Stimulated activated CD8-positive, alpha-beta memory T cell treated with anti-CD3 and anti-CD28 coated beads, Interleukin-4, amount 100 ng/mL, for 1 hour (primary cell): ENCODE measurements at places on chromosomes 2 and 18.

GRCh38 chr18:75185460-75185859 is 23.5 kb downstream of the PTGR3 start:
- DNase-seq: no peak

GRCh38 chr2:12131975-12132374 is 385.5 kb downstream of the LPIN1 start:
- no peak for DNase-seq

GRCh38 chr2:5729416-5729815 is 37.2 kb downstream of the SOX11 start:
- DNase-seq: no peak

DNA sequence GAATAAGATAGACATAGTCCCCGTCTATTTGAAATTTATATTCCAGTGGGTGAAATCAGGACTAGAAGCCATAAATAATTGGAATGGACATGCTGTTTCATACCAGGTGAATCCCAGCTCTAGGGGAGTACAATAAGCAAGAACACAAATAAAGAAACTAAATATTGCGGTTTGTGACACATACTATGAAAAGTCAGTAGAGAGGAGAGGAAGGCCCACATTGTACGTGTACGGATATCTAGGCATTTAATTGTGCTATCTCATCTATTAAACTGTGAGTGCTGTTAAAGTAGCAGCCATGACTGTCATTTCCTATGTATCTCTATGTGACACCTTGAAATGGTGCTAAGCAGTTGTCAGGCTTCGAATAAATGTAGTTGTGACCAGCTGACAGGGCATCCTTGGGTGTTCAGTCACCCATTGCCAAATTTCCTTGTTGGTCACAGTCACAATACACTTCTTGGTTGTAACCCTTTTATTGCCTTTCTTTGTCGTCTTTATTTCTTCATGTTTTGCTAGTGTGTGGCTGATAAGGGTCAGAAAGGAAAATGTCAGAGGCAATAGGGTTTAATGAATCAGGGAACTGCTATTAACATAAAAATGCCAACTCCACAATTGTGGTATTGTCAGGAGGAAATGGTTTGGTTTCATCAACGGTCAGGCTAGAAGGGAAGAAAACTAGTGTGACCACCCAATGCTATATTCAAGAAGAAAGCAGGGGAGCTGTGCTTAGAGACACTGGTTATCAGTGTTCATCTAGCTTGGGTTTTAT is 31.5 kb downstream of the CPO start:
- no peak for DNase-seq

- no peak for DNase-seq
Observed at GRCh38 chr2:178477443-178478129, 814 bp downstream of the FKBP7 start.

DNA sequence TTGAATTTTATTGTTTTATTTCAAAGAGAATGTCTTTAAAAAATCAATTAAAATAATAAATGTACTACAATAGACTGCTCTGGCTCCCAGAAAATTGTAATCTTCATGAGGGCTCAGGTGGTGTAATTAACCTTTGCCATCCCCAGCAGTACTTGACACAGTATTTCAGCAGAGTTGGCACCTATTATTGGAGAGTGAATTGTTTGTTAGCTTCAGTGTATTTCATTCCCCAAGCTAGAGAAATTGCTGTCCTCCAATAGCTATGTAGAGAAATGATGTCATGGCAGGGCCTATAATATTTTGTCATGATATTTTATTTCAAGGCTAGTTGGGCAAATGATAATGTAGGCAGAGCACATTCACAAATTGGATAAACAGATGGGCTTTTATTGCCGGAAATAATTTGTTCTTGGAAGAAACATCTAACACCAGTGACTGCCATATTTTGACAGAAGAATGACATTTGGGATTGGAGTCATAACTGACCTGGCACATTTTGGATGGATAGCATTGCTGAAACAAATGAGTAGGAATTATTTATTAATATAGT is 712.0 kb upstream of the NXPH2 start:
- DNase-seq: no peak

DNA sequence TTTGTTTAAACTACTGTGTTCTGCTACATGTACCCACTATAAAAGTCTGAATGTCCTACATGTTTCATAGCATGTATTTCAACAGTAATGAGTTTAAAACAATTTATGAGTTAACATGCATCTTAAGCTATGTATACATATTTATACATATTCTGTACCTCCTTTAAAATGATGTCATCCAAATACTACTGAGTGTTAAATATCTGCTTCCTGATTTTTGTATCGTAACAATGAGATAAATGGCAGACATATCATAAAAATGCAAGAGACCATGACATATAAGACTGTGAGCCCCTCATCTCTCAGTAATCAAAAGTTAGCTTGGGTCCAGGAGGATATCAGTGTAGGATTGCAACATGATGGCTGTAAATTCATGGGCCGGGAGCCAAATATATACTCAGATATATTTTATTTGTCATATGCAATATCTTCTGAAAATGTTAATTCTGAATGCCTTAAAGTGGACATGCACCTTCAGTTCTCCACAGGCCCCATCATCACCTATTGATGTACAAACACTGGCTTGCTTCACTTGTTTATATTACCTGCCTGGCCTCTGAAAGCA is 3.6 kb downstream of the COL5A2 start:
- no peak for DNase-seq

- DNase-seq: no peak
Observed at GRCh38 chr18:78352910-78353309, 626.7 kb upstream of the SALL3 start.

GRCh38 chr2:179297927-179298326 is 33.3 kb upstream of the SESTD1 start:
- no peak for DNase-seq

- no peak for DNase-seq
Observed at GRCh38 chr2:200471928-200472645, 37.8 kb downstream of the KCTD18 start.

DNA sequence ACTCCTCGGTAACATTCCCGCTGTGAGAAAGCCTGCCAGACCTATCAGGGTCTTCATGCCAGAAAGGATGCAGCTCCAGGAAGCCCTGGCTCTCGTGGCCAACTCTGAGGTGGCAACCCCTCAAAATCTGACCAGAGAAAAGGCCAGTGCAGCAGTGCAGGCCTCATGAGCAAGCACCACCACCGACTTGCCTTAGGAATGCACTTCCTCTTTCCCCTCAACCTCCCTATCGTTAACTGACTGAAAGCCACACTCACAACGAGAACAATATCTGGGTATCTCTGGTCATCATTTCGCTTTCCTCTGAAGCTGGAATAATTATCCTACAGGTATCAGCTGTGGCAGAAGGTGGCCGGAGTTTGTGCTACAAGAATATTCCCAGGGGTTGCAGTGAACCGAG is 101.4 kb upstream of the POU3F3 start:
- DNase-seq: no peak
